ENCODE measurements at places on chromosomes 3 and 15.
A peak's percentile ranks its signal among the peaks of the same experiment; 100 is the strongest.

DNA sequence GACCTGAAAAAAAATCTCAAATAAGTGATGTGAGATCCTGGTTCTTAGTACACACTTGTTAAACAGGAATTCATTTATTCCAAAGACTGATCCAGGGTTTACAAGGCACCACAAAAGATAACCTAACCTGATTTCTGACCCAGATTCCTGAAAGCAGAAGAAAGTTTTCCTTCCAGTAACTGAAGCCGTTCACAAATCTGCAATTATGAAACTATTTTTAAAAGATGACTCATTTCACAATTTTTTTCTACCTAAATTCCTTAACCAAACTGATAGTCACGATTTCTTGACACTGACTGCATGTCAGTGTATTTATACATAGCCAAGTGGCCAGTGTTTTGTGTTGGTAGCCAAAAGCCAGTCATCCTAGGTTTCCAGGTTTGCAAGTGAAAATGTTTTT is 17.1 kb downstream of the SLC9A9 start:
- no peak for DNase-seq

DNA sequence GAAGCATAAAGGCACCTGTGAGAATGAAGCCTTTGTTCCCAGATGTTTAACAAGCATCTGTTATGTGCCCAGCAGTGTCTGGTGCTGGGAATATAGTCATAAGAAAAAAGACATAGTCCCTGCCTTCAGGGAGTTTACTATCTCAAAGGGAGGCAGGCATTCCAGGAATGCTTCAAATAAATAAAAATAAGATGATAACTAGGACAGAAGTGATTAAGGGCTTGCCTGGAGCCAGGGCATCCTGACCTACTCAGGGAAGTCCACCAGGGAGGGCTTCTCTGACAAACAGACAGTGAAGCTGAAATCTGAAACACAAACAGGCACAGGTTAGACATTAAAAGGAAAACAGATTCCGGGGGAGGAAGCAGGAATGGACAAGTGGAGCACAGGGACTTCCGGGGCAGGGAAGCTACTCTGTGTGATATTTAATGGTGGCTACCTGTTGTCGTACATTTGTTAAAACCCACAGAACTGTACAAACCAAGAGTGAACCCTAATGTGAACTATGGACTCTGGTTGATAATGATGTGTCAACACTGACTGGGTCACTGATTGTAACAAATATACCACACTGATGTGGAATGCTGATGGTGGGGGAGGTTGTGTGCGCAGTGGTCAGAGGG is 53.3 kb downstream of the ITGB5 start:
- no peak for DNase-seq

DNA sequence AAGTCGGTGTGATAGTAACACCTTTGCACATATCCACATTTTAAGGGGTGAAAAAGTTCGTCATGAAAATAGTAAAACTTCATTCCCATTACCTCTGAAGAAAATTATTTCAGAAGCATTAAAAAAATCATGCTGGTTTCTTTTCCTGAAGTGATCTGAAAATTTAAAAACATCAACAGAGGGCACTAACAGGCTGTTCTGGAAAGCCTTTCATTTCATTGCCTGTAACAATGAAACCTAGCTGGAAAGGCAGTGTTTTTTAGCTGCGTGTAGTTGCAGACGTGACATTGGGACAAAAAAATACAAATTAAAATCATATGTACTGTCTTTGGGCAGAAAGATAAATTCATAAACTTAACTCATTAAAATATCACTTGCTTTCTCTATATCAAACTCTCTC is 993.8 kb downstream of the GBE1 start:
- DNase-seq: no peak

DNA sequence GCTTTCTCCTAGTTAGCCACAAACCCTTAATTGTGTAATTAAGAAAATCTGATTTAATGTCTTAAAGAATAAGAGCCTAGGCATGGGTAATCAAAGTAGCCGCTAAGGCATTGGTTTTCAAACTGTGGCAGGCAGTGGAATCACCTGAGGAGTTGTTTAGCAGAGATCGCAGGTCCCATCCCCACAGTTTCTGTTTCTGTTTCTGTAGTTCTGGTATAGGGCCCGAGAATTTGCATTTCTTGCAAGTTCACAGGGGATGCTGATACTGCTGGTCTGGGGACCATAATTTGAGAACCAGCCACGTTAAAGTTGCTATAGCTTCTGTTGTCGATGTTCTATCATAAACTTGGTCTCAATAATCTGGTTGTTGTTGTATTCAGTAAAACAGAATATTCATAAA is 204.3 kb downstream of the ALCAM start:
- DNase-seq: no peak

DNA sequence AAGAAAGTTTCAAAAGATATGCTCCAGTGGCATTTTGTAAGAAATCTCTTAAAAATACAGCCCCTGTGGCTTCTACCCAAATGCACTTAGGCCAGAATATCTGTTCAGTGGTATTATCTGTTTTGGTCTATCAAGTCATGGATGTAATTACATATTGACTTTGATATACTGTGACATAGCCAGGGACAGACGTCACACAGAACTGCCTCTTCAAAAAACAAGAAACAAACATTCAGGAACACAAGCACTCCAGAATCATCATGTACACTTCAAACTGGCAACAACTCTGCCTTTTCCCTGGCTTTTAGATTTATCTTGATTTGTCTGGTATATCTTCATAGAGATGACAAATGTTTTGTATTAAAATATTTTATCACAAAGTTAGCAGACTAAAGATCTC is 240.3 kb downstream of the IL5RA start:
- DNase-seq: no peak

- DNase-seq: no peak
Observed at GRCh38 chr3:67196677-67197076, 198.6 kb downstream of the KBTBD8 start.

- no peak for DNase-seq
Observed at GRCh38 chr15:70165716-70166284, 68.1 kb upstream of the TLE3 start.

DNA sequence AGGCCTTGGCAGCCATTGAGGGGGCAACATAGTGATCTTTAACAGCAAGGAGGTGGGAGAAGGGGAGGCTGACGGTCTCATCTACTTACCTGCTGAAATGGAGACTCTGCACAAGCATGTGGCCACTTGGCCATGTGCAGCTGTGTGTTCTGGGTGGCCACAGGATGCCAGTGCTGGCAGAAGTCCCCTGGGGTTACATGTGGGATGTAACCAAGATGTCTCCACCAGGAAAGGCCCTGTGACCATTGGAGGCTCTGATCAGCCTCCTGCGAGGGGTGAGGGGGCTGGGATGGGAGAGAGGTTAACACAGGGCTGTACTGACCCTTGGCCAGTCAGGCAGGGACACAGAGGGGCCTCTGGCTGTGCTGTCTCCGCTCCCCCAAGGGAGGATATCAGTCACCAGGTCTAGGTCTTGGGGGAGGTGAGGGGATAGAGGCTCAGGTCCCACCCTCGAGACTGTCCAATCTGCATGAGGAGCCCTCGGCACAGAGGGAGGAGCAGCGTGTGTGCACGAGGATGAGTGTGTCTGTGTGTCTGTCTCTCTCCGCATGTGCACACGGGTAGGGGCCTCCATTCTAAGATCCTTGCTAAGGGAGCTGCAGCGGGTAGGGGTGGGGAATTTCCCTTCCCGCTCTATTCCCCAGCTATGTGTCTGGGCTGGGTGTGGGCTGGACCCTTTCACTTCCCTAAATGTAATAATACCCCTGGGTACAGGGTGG is 19.5 kb downstream of the PRKCD start:
- peak; percentile 87 for DNase-seq

- no peak for DNase-seq
Observed at GRCh38 chr15:68885070-68885469, 45.3 kb upstream of the SPESP1 start.

- peak; percentile 50 for DNase-seq
Observed at GRCh38 chr15:51750792-51751696, at the start of gene TMOD2. TSS of gene TMOD2 (plus strand) at chr15:51751597. CDS start at chr15:51766442, 14,845 bp downstream.

DNA sequence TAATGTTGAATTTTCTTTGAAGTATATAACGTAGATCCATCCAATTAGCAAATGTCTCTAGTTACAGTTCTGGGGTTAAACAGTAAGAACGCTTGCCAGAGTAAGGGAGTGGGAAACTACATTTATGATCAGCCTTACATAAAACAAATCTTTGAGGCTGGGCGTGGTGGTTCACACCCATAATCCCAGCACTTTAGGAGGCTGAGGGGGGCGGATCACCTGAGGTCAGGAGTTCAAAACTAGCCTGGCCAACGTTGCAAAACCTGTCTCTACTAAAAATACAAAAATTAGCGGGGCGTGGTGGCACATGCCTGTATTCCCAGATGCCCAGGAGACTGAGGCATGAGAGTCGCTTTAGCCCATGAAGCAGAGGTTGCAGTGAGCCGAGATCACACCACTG is 50.1 kb upstream of the GATM start:
- no peak for DNase-seq

DNA sequence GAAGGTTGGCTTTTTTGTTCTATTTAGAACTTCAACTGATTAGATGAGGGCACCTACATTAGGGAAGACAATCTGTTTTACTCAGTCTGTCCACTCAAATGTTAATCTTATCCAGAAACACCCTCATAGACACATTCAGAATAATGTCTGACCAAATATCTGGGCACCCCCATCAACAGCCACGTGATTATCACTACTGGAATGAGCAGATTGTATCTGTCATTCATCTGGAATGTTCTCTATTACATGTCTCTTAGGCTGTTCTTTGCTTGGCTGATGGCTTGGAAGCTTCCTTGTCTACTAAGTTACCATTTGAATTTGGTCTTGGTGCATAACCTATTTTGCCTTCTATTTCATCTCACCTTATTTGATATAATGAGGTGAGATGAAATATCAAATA is 15.7 kb upstream of the LRRC58 start:
- DNase-seq: no peak

- DNase-seq: no peak
Observed at GRCh38 chr3:81769299-81769698, 7.9 kb upstream of the GBE1 start.

DNA sequence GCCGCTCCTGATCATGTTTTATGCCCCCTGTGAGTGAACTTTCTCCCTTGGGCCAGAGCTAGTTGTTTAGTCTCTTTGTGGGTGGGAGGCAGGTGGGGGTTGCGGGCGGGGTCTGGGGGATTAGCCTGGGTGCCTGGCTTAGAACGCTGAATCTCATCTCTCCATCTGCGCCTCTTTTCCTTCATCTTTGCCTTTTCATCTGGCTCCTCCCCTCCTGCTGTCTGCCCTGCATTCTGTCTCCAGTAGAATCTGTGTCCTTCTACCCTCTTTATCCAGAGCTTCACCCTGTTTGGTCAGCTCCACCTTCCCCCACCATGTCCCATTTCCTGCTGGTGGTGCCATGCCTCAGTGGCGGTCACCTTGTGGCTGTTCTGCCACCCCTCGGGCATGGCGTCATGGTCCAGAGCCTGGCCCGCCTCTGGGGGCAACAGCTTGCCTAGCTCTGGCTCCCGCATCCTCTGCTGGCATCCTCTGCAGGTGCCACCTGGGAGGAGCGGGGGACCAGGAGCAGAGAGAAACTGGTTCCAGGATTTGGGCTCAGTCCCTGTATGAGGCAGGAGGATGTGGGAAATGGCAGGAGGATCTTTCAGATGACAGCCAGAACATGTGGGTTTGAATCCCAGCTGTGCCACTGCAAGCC is 44.3 kb downstream of the PDIA5 start:
- no peak for DNase-seq

DNA sequence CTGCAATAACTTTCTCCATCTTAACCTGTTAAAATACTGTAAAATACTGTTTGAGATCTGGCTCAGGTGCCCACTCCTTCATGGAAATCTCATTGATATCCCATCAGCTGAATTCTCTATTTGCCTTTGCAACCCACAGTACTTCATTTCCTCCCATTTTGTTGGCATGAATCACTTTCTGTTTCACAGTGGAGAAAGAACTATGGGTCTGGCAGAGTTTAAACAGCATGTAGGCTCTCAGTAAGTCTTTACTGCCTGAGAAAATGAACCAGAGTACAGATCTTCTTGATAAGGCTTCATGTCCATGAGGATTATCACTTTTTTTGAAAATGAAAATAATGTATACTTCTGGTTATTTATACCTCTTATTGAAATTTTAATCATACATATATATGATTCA is 245.9 kb downstream of the NAALADL2 start:
- DNase-seq: no peak

DNA sequence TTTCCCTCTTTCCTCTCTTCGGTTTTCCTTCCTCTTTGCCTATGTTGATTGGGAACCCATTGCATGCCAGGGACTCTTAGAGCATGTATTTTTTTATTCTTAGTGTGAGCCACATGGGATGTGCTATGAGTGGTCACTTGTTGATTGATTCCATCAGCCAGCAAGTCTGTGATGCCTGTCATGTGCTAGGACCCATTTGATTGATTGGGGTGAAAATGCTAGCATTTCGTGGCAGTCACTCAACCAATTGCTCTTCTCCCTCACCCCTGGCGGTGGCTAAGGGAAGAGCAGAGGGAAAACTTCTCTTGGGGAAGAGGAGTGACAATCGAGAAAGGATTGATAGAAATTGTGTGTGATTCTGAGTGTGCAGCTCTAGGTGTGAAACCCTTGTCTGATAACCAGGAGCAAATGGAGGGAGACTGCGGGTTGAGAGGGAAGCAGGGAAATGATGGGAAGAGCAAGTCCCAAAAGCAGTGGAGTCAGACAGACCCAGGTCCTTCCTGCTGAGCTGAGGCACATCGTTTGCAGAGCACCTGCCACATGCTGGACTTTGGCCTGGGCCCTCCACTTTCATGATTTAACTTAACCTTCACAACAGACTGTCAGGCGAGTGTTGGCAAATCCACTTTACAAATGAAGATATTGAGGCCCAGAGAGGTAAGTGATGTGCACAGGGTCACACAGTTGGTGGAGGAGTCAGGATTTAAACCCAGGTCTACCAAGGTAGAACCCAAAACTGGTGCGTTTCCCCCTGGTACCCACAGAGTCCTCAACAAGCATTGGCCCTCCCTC is 40.0 kb downstream of the SLC6A11 start:
- DNase-seq: no peak

DNA sequence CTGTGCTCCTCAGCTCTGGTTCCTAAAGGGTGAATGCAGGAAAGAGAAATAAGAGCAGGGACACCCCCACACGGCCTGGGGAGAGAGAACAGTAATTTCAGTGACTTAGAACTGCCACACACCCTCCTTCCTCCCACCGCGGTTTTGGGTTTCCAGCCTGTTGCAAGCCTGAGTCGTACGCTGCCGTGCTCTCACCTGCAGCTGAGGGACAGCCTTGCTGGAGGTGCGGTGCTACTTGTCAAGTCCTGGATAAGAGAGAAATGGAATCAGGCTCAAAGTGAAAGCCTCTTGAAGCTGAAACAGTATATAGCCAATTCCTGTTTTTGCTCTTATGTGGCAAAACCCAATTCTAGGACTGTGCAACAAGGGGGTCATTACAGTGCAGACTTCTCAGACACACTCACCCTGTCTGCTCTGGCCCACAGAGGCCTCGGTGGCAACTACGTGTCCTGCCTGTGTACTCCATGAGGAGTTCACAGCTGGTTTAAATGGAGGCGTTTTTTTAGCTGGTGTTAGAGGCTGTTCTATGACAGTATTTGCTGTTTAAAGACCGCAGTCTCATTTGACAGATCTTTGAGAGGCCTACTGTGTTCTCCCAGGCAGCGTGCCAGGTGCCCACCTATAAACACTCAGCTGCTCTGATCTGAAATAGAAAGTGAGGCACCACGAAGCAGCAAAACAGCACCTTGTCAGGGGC is 42.9 kb downstream of the TBC1D2B start:
- no peak for DNase-seq

GRCh38 chr3:175266478-175266877 is 407.3 kb downstream of the NAALADL2 start:
- DNase-seq: no peak
